ENCODE measurements at places on chromosomes 7 and 10.

- no peak for ATAC-seq
These were observed 30.8 kb downstream of the KPNA7 start for GRCh38 chr7:99177165-99177564.

- ATAC-seq, result no peak
These were observed 564.5 kb downstream of the ACTR3B start for GRCh38 chr7:153324094-153324493.

- ATAC-seq, result no peak
These were observed 479.5 kb downstream of the SDK1 start for GRCh38 chr7:3780525-3780924.

DNA sequence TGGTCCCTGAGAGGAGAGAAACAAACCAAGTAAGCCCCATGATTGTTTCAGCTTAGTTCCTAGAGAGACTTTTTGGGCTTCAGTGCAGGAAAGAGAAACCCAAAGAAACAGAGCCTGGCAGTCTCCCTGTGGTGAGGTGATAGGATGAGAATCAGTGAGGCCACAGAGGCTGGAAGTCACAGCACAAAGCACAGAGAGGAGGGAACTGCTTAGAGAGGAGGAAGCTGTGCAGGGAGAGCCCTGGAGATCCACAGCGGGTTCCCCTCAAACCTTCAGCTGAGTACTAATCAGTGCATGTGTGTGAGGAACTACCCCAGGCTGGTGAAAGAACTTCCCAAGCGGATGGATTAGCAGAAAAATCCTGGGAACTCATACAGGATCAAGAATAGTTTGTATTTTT is 27.4 kb upstream of the HECW1 start:
- ATAC-seq, result no peak

GRCh38 chr10:71585564-71586290 is 133.9 kb downstream of the C10orf105 start:
- no peak for ATAC-seq

DNA sequence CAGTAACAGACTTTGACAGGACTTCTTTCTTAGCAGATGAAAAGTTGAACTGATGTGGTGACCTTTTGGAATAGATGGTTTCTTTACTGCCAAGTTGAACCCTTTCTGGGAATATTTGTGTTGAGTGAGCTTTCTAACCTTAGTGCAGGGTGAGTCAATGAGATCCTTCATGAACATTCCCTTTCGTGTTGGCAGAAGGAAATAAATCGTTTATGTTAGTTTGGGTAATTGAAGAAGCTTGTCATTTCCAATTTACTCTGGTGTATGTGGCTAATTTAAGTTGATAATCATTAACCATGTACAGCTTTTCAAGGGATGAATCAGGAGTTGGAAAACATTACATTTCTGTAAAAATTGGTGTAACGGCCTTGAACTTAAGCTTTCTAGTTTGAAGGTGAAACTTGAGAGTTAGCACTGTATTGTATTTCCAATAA is 43.4 kb downstream of the PTTG1IP2 start:
- ATAC-seq, result no peak

DNA sequence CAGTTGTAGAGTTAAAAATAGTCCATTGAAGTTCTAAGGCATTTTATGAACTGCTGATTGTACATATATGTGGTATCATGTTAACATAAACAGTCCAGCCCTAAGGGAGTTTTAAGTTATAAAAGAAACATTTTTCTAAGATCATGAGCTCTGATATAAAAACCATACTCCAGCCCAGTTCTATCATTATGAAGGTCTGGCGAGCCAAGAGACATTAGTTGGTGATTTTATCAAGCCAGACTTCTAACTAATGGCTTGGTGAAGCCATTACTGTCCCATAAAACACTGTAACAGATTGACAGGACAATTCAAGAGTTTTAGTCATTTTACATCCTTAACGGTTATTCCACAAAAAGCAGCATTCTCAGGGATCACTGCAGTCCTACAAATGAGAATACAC is 221.6 kb downstream of the RNLS start:
- ATAC-seq, result no peak

- no peak for ATAC-seq
These were observed 510.0 kb downstream of the TNS3 start for GRCh38 chr7:47071866-47072265.

DNA sequence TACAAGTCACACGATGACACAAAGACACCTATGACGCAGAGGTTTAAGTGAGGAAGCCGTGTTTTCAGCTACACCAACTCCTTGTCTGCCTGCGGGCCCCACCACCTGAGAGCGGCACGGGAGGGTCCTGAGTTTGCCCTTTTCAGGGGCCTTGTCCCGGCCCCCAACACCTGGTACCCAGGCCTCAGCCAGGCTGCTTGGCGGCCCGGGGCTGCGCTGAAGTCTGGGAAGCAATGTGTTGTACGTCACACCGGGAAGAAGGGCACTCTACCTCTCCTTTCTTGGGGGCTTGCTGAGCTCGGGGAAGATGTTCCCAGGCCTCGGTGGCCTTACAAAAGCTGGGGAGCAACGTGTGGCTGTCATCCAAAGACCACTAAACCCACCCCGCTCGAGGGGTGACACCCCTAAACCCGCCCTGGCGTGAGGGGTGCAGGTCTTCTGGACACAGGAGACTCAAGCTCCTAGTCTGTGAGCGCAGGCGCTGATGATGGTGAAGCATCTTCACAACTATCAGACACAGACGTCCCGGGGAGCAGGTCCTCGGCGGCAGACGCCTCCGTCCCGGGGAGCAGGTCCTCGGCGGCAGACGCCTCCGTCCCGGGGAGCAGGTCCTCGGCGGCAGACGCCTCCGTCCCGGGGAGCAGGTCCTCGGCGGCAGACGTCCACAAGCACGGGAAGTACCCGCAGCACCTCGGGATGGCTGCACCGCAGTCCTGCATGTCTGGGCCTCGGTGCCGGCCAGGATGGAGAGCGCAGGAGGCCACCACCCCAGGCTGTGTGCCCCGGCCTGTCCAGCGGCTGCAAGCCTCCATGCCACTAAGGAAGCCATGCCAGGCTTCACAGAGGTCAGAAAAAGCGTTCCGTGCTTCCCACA is 15.4 kb downstream of the CFAP46 start:
- no peak for ATAC-seq

DNA sequence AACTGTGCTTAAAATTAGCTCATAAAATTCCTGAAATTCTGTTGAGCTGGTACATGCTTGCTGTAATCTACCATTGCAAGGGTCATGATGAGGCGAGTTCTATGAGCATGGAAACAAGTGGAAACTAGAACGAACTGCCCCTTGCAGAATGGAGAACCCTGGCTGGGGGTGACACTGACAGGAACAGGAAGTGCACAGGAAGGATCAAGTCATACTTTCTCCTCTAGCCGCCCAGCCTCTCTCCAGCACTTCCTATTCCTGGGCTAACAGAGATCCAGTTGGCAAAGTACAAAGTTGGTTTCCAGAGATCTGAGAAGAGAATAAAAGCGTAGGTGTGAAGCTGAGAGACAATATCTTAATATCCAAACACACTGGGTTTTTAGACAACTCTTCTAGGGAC is 414.2 kb upstream of the PODXL start:
- ATAC-seq, result no peak

GRCh38 chr10:127047878-127048238 is 142.6 kb downstream of the DOCK1 start:
- no peak for ATAC-seq

GRCh38 chr10:83533290-83533689 is 606.0 kb upstream of the GHITM start:
- no peak for ATAC-seq

DNA sequence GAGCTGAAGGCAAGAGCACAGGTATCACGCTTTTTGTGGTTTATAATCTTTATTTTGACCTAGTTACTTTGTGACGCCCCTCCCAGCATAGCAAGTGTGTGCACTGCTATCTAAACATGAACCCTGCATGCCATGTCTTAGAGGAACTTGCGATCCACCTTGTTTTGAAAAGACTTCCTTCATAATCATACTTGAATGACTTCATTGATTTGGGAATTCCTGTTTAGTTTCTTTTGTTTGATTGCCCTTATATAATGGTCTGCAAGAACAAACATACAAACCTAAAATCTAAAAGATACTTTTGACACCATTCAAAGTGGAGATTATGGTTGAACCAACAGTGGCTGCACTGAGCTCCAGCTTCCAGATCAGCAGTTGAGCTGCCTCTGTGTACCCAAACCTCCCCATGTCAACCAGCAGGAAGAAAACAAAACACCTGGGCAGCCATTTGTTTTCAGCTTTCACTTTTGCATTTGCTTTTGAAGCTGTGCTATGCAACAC is 132.6 kb downstream of the CELF2 start:
- no peak for ATAC-seq

DNA sequence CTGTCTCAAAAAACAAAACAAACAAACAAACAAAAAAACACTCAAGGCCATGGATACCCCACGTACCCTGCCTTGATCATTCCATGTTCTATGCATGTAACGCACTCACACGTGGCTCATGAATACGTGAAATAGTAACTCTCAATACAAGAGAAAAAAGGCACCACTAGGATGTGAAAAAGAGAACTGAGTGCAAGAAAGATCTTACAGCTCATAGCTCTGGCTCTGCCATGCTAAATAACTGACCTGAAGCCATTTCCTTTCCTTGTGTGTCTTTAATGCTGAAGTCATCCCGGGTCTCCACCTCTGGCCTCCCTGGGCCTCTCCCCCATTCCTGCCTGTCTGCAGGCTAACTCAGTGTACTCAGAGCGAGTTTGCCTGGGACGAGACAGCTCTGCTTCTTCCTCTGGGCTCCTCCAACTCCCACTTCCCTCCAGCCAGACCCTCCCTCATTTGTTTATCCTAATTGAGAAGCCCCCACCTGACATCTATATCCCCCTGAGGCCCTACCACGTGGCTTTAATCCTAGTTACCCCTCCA is 117.3 kb downstream of the PRPF18 start:
- peak; percentile 44 for ATAC-seq

DNA sequence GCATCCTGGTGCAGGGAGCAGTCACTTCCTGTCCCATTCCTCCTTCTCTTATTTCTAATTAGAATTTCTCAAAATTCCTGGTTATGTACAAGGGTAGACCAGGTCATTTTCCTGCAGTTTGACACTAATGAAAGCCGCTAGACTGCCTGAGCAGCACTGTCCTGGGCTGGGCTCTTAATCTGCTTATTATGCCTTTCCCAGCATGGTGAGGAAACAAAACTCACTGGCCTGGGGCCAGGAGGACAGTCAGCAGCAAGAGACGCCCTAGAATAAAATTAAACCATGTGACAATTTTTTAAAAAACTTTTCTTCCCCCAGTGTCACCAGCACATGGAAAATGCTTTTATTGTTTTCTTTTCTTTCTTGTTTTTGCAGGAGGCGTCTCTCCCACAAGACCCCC is 647.5 kb downstream of the TYW1 start:
- ATAC-seq, result no peak

DNA sequence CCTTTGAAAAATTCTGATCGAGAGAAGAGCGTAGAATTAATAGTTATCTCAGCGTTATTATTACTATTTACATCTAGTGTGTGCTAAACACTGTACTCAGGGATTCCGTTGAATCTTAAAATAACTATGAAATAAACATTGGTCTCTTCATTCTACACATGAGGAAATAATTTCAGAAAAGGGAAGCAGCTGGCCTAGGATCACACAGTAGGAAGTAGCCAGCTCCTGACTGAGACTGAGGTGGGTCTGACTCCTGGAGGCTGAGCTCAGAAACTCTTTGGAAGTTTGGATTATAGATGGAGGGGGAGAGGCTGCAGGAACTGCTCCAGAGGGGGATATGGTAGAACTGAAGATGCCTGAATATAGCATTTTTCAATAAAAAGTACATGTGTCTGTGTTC is 183.9 kb upstream of the WDR11 start:
- ATAC-seq, result no peak

DNA sequence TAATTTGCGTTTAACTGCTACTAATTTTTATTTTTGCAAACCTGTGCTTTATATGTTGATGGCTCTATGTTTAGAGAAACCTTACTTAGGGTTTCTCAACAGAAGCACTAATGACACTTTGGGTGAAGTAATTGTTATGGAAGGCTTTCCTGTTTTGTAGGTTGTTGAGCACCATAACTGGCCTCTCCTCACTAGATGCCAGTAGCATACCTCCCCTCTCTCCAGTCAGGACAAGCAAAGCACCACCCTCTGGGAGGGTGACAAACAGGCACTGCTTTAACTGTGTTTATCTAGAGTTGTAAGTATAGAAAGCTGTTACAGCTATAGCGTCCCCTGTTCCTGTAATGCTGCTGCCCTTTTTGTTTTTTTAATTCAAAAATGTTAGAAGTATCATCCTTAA is 60.9 kb downstream of the WAC start:
- no peak for ATAC-seq

DNA sequence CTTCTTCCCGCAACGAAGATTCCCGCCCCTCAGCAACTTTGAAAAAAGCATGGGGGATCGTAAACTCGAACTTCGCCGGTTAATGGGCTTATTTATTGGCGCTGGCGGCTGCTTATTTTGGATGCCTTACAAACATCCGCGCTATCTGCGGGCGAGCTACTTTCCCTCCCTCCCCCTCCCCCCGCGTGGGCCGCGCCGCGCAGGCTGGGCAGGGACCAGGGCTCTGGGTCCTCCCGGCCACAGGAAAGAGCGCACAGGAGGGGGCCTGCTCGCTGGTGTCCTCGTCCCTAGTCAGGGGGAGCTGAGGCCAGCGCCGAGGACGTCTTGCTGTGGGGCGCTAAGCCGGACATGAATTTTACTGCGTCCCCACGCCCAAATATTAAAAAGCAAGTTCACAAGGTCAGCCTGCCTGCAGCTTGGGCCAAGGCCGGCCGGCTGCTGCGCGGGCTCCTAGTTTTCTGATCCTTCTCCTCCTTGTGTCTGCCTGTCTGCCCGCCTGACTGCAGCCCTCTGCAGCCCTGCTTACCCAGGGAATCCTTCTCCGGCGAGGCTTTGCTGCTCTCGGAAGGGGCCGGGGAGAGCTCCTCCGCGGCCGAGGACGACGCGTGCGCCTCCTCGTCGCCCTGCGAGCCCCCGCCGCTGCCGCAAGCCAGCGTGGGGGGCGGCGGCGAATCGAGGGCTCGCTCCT is 1.2 kb downstream of the HOXA10 start:
- ATAC-seq, result no peak

GRCh38 chr7:95056107-95056739 is 148.8 kb downstream of the PPP1R9A start:
- ATAC-seq, result no peak

DNA sequence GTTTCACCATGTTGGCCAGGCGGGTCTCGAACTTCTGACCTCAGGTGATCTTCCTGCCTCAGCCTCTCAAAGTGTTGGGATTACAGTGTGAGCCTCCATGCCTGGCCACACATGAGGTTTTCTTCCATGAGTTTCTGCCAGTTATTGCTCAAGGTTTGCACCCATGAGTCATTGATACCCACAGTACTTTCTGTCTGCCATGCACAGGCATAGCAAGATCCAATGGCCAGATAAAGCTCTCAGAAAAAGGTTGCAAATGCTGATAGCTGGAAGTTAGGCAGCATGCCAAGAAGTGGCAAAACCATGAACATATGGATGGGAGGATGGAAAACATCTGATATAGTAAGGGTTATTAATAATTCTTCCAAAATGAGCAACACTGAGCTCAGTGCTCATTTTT is 298.7 kb upstream of the NRG3 start:
- no peak for ATAC-seq

GRCh38 chr7:1950452-1951158 is 280.5 kb downstream of the ELFN1 start:
- no peak for ATAC-seq
